H1 (cell line): ENCODE measurements at places on chromosomes 5 and 9.
A peak's percentile ranks its signal among the peaks of the same experiment; 100 is the strongest.

DNA sequence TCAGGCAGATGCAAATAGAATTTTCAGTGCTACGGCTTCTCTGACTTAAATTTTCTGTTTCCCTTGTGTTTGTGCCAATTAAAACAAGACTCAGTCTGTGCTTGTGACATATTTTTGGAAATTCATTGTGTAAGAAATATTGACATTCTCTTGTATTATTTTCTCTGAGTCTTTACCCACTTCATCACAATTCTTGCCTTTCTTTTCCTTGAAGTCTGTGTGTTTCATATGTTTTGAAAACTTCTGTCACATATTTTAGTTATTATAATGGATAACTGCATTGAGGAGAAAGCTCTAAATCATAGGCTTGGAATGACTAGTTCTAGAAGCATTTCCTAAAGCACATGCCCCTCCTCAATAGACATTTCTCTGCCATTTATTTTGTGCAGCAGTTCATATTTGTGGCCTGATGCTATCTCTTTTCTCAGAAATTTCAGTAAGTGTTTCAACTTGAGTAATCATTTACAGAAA is 206.6 kb downstream of the PALM2AKAP2 start:
- DNase-seq = no peak

DNA sequence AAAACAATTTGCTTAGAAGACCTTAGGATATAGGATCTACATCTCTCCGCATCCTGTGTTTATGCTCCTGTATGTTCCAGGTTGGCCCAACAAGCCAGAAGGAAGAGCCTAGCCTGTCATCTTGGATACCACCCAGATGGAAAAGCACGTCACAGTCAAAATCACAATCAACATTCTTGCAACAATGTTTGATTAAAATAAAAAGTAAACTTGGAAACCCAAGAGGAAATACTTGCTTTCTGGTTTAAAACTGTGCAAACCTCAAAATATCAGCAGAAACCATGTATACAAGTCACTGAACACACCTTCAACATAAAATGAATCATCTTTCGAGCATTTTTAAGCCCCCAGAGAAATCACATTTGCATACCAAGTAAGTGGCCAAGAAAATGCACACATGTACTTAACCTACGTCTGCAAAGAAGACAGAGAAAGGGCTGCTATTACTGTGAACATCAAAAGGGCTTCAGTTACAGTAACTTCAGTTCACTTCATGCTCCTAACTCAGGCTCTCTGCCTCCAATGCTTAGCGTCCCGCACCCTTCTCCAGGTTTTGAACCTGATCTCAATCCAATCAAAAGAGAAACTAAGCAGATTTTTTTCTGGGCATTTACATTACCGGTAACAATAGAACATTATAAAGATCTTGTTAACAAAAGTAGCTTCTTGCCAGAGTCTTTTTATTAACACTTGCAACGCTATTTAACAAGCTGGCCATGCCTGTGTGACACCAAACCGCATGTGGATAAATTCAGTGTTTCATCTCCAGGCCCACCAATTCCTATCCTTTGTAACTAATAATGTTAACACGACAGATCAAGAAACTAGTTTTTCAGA is 1.3 kb downstream of the ENC1 start:
- no peak for DNase-seq

- DNase-seq = no peak
Measured at GRCh38 chr5:5155617-5156016, 15.5 kb downstream of the ADAMTS16 start.

DNA sequence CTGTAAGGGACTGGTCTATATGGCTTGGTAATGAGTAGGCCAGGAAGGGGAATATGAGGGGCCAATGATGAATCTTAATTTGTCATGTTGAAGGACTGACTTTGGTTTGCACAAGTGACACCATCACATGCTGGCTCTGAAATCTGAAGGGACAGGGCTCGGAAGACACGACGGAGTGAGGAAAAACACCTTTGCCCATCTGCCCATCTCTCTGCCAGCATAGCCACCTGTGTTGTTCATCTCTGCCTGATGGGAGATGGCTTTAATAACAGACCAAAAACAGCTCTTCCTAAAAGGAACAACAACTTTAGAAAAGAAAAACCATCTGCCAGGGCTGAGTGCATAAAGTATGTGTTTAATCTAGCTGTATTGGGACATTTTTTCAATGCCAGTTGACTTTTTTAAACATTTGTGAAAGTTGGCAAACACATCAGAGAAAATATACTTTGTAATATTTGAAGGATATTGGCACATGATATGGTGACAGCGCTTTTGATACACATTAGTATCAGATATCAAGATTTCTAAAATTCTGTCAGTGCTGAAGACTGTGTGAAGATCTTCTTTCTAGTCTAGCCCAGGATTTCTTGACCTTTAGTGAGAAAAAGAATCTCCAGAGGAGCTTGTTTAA is 27.1 kb downstream of the ABLIM3 start:
- DNase-seq = no peak

DNA sequence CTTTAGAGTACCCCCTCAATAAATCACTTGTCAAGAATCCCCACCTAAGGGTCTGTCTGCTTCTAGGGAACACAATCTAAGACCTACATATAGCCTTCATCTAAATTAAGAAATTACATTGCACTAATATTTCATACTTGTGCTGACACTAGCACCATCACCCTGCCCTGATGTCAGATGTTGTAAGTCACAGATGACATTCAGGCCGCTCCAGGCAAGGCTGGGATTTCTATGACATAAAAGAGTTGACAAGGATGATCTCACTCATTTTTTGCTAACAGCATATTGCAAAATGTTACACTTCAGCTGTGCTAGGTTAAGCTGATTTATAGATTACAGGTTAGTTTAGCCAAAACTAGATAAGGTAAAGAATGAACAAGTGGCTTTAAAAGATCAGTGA is 372.5 kb upstream of the GRIA1 start:
- DNase-seq = no peak

- DNase-seq = no peak
Measured at GRCh38 chr5:167821151-167821550, 470.3 kb upstream of the WWC1 start.

DNA sequence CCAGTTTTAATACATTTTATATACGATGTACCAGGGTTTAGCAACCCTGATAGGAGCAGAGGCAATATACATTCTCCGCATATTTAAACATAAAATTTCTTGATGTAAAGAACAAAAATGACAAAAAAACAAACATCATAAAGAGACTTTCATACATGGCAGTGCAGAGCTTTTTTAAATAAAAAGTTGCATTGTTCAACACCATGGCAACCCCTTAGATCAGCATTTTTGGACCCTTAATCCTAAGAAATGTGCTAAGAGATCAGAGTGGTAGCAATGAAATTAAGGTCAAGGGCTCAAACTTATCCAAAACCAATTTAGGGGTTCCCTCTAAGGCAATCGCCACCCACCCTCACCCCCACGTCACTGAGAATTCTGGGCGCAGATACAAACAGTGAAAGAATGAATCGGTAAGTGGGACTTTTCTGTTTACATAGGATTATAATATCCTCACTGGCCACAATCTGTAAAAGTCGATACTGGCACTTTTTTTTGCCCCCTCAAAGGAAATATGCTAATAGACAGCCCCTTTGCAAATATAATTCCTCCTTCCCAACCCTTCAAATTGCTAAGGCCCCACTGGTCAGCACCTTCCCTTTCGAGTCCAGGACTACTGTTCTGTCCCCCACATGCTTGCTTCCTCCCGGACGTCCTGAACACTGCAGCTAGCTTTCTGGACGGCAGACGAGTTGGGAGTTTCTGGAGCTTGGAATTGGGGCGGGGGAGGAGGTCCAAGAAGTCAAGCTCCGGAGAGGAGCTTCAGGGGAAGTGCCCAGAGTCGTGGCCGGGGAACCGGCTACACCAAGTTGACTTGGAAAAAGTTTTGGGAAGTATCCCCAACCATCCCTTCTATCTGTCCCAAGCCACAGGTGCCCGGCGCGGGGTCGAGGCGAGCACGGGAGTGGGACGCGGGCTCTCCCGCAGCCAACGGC is 2.2 kb downstream of the GAS1 start:
- DNase-seq = peak; percentile 65

- no peak for DNase-seq
Measured at GRCh38 chr5:112059579-112060135, 302.7 kb upstream of the NREP start.

DNA sequence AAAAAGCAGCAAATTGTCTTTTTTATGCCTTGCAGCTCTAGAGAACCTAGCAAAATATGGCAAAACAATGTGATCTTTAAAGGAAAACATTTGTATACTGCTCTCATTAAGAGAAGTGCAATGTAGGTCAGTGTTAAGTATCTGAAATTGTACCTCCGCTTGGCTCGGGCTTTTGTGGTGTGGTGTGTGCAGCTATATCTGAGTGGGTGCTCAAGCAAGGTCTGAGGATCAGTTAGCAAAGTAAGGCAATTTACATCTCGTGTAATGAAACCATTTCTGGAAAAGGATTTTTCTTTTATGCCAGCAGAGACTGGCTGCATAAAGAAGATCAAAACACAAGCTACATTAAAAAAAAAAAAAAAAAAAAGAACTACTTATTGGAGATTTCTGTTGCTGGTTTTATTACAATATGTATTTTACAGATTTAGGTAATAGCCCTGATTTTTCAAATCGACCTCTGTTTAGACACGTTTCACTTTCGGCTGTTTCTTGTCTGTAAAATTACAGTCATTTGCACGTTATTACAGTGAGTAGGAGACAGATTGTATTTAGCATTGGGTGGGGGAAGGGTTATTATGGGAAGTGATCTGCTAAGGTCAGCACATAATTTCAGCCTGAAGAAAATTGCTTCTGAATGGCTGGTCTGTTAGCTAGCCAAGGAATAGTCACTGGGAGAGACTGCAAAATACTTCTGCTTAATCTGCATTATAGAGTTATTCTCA is 7.9 kb upstream of the ZNF608 start:
- DNase-seq = no peak

- no peak for DNase-seq
Measured at GRCh38 chr5:104909803-104910202, 1347.2 kb upstream of the NUDT12 start.

- DNase-seq = peak; percentile 46
Measured at GRCh38 chr9:92971121-92971520, 23.8 kb downstream of the FGD3 start.

- DNase-seq = no peak
Measured at GRCh38 chr9:135144581-135145170, 57.2 kb downstream of the OLFM1 start.

DNA sequence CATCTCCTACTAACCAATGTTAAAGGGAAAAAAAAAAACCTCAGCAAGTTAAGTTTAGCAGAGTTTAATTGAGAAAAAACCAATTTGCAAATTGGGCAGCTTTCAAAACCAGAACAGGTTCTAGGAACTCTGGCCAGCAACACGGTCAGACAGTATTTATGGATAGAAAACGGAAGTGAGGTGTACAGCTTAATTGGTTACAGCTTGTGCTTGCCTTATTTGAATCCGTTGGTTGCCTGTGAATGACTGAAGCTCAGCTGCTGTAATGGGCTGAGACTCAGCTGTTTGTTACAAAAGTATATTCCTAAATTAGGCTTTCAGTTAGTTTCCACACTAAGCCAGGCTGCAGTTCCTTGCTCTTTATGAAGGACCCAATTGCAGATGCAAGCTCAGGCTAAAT is 217.0 kb downstream of the SREK1 start:
- no peak for DNase-seq

- DNase-seq = no peak
Measured at GRCh38 chr9:13480693-13481092, 201.2 kb upstream of the MPDZ start.

- DNase-seq = no peak
Measured at GRCh38 chr9:126171641-126172040, 155.0 kb upstream of the MVB12B start.

GRCh38 chr9:124349267-124349666 is 66.0 kb downstream of the PSMB7 start:
- DNase-seq = no peak

DNA sequence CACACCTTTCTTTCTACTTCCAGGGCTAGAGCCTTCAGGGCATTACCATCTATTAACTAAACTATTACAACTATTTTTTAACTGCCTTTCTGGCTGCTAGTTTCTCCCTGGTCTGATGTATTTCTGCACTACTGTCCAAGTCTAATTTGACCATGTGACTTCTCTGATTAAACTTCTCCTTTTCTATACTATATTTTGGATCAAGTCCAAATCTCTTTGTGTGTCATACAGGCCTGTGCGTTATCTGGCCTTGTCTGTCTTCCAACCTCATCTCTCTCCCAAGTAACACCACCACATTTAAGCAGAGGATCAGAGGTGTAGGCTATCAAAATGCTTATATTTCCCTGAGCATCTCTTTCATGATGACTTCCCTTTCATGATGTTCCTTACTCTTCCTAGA is 47.2 kb upstream of the OR13F1 start:
- DNase-seq = no peak

DNA sequence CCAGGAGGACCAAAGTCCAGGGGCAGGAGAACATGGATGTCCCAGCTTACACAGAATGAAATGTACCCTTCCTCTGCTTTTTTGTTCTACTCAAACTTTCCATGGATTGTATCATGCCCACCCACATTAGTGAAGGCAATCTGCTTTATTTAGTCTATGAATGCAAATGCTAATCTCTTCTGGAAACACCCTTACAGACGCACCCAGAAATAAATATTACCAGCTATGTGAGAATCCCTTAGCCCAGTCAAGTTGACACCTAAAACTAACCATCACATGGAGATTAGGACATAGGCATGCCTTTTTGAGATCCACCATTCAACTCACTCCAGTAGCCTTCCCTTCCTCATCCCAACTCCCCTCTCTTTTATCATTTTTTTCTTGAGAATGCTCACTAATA is 6.1 kb upstream of the SPTLC1 start:
- DNase-seq = no peak

- DNase-seq = no peak
Measured at GRCh38 chr9:99822109-99822805, 572 bp downstream of the NR4A3 start.

DNA sequence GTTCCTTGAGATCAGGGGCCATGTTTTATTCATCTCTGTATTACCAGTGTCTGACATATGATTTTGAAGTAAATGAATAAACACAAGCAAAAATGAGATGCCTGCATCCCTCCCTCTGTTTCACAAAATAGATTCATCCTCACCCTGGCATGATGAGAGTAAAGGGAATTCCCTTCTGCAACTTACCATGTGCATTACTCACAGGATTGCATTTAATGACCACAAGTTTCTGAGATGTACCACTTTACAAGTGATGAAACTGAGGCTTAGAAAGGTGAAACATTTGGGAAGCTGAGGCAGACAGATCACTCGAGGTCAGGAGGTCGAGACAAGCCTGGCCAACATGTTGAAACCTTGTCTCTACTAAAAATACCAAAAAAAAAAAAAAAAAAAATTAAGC is 74.2 kb upstream of the TNFSF8 start:
- no peak for DNase-seq

DNA sequence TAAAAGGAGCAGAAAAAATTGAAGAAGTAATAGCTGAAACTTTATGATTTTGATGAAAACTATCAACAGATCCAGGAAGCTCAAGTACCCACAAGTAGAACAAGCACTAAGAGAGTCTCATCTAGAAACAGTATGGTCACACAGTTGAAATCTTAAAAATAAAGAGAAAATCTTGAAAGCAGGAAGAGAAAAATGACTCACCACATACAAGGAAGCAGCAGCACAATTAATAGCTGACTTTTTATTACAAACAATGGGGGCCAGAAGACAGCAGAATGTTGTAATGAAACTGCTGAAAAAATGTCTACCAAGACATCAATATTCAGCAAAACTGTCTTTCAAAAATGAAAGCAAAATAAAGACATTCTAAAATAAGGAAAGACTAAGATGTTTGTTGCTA is 1108.3 kb upstream of the DMAC1 start:
- no peak for DNase-seq

- no peak for DNase-seq
Measured at GRCh38 chr9:131733541-131734061, 6.3 kb downstream of the RAPGEF1 start.
